ENCODE measurements at places on chromosomes 12 and 14.

- no peak for DNase-seq
Observed at GRCh38 chr14:57502586-57503254, 9.1 kb upstream of the CCDC198 start.

- DNase-seq, result no peak
Observed at GRCh38 chr12:8584004-8584403, 28.7 kb downstream of the AICDA start.

GRCh38 chr14:51400139-51400538 lies 160.1 kb downstream of the TMX1 start:
- DNase-seq, result no peak

GRCh38 chr14:81710232-81710845 lies 176.7 kb upstream of the SEL1L start:
- DNase-seq, result no peak

GRCh38 chr14:75295061-75295461 lies 16.4 kb downstream of the FOS start:
- DNase-seq, result no peak

DNA sequence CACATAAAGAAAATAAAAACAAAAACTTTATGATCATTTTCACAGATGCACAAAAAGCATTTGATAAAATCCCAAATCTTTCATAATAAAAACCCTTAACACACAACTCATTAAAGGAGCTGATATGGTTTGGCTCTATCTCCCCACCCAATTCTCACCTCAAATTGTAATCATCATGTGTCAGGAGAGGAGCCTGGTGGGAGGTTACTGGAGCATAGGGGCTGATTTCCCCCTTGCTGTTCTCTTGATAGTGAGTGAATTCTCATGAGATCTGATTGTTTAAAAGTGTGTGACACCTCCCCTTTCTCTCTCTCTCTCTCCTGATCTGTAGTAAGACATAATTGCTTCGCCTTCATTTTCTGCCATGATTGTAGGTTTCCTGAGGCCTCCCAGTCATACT lies 790.7 kb downstream of the C12orf50 start:
- no peak for DNase-seq

DNA sequence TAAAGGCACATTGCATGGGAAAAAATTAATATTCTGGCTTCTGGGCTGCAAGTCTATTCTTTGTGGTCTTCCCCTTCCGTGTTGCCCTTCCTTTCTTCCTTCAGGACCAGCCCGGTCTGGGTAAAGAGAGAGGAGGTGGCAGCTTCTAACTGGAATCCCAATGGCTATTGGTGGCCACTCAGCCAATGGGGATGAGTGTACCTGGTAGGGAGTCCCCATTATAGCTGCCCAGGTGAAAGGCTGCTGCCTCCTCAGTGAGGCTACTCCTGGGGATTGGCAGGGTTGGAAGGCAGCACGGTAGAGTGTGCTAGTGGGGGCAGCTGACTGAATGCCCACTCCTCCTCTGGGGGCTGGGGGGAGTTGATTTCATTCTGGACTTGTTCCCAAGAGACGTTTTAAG lies 112.6 kb downstream of the RBM19 start:
- no peak for DNase-seq

- DNase-seq, result no peak
Observed at GRCh38 chr12:50162230-50162629, 4.9 kb downstream of the CERS5 start.

- no peak for DNase-seq
Observed at GRCh38 chr14:90968025-90968424, 92.4 kb downstream of the RPS6KA5 start.

Data from central memory CD4-positive, alpha-beta T cell (primary cell).